T47D (cell line): ENCODE measurements at places on chromosomes 5 and 9.

DNA sequence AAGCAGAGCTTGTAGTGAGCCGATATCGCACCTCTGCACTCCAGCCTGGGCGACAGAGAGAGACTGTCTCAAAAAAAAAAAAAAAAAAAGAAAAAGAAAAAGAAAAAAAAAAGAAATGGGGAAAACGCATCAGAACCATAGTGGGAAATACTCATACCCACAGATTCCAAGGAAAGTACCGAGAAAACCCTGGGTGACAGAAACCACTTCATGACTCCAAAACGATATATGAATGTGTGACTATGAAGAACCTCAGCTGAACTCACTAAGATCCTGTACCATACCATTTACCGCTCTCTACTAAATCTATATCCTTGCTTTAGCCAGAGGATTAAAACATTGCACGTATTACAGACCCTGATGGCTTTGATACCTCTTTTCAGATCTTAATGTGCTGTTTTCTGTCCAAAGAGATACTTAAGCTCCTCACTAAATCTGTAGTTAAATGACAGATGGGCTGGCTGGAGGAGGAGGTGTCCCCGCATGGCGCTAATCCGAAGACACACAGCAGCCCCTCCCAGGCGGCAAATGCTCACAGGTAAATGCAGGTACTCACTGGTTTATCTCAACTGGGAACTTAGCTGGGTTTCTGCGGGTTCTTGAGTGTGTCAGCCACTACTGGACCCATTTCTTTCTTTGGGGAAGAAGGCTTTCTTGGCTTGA, 2.8 kb downstream of the LPCAT1 start:
- DNase-seq: no peak

DNA sequence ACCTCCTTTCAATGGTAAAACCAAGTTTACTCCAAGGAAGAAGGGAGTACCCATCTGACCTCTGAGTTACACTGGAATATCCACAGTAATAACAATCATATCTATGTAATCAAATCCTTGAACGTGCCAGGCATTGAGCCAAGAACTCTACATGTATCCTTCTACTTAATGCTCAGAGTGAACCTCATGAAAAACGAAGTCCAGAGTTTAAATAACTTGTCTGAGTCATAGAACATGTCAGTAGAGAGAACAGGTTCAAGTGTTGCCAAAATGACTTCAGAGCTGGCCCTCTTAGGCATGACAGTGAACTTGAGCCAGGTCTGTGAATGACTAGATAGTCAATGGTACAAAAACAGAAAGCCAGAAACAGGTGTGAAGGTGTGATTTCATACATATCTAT, 164.1 kb upstream of the ZNF618 start:
- DNase-seq: no peak

- DNase-seq: no peak
Measured at GRCh38 chr5:97508864-97509263, 325.8 kb upstream of the RIOK2 start.

DNA sequence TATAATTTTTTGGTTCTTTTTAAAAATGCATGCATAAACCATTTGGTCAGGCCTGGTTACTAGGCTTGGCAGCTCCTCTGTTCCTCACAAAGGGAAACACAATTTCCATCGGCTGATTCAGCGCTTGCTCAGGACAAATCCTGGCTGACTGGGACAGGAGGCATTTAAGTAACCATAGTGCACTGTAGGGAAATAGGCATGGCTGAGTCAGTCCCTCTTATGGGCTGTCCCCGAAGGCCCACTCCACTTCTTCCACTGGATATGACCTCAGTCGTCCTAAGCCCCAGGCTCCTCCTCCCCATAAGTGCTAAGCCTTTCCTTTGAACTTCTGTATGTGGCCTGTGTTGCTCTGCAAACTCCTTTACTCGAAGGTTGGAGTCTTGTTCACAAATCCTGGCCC, 71.2 kb upstream of the GLIS3 start:
- no peak for DNase-seq

GRCh38 chr5:145204743-145205142, 630.4 kb downstream of the PRELID2 start:
- no peak for DNase-seq

DNA sequence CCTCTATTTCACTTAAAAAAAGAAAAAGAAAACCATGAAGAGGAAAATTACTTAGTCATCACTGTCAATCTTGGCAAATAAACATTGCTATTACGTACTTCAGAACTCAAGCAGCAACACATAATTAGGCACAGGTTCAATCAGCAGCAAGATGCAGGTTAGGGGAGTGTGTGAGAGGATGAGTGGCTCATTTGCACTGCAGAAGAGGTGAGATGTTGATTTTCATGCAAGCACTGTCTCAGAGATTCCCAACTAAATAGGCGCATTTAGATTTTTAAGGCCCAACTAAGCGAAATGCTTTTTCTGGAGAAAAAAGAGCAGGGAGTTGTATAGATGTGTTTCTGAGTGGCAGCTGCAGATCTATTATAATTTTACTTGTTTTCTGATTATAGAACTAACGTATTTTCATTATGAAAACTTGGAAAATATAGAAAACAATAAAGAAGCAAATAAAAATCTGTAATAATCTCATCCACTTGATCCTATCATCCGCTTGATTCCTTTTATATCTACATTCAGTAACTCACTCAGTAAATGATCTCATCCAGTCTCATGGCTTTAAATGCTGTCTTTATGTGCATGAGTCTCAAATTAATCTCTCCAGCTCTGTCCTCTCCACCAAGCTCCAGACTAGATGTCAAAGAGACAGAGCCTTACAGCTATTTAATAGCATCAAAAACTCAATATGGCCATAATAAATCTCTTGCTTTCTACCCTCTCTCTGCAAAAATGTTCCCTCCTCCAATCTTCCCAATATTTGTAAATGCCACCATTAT, 162.5 kb downstream of the ZNF462 start:
- DNase-seq: no peak

- no peak for DNase-seq
Measured at GRCh38 chr5:133788121-133788520, 175.8 kb upstream of the FSTL4 start.

- no peak for DNase-seq
Measured at GRCh38 chr5:135223404-135223803, 175.6 kb downstream of the MACROH2A1 start.

- no peak for DNase-seq
Measured at GRCh38 chr5:54470677-54471076, 15.2 kb downstream of the HSPB3 start.

GRCh38 chr9:38337181-38337580, 55.3 kb upstream of the ALDH1B1 start:
- no peak for DNase-seq

DNA sequence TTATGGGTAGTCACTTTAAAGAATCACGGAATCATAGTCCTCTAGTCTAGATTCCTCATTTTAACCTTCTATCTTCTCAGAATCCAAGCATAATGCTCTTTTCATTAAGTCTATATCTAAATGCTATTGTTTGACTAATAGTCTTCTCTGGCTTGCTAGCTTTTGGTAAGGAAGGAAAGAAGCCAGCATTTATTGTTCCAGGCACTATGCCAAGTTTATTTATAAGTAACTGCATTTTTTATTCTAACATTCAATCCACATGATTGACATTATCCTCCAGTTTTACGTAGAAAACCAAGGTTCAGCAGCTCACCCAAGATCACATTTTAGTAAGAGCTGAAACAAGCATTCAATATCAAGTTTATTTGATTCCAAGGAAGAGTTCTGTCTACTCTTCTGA, 254.2 kb downstream of the SAXO1 start:
- DNase-seq: no peak
